HT1080 (cell line): ENCODE measurements at places on chromosomes 7 and 10. TPM values are rescaled to one million over a fixed set of nuclear protein-coding genes. Genes with fewer than 3 reads are reported as not detected.

The CARD11 gene
- total RNA-seq, result 0.17 and 0.43 TPM in 2 replicates

The PRPS1L1 gene
- not detected in 2 replicates for total RNA-seq

The C10orf67 gene
- total RNA-seq, result 0.10 and 0.50 TPM in 2 replicates

The H2BK1 gene
- not detected in 2 replicates for total RNA-seq

The ETV1 gene
- total RNA-seq, result 9.3 and 9.5 TPM in 2 replicates

The ZNF117 gene
- total RNA-seq, result 0.03 and 0.08 TPM in 2 replicates

The PLEKHS1 gene
- not detected in 2 replicates for total RNA-seq

The SPDYE6 gene
- not detected in 2 replicates for total RNA-seq

The VPS37D gene
- 4.7 and 6.2 TPM in 2 replicates for total RNA-seq

The LRMDA gene
- total RNA-seq, result not detected in 2 replicates

The CHST12 gene
- 13.4 and 17.7 TPM in 2 replicates for total RNA-seq

The PNLIPRP2 gene
- not detected in 2 replicates for total RNA-seq

The CDC14C gene
- not detected in 2 replicates for total RNA-seq

The MICALL2 gene
- 9.5 and 12.6 TPM in 2 replicates for total RNA-seq

The NRBF2 gene
- total RNA-seq, result 19.1 and 22.5 TPM in 2 replicates

The AKR1E2 gene
- total RNA-seq, result not detected in 2 replicates

The DLD gene
- total RNA-seq, result 44.1 and 65.8 TPM in 2 replicates
